ENCODE measurements at places on chromosomes 6 and 20.

DNA sequence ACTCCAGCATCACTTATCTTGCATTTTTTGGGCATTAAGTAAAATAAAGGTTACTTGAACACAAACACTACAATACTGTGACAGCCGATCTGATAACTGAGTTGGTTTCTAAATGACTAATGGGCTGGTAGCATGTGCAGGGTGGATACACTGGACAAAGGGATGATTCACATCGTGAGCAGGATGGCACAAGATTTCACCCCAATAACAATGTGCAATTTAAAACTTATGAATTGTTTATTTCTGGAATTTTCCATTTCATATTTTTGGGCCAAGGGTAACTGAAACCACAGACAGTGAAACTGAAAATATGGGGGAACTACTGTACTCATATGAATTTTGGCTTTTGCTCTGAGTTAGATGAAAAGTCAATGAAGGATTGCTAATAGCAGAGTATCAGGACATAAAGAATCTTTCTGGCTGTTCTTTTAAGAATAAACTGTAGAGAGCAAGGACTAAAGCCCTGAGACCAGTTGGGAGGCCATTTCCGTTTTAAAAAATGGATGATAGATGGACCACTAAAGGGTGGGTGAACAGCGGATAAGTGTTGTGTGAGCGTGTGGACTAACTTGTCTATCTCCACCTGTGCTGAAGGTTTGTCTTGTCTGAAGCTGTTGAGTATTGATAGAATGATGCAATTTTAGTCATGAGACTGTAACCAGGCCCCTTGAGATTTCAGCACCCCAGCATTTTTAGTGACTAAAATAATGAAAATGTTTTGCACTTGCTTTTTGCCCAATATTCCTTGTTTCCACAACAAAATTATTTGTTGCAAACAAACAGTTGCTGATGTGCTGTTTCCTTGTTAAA lies 8.2 kb downstream of the SPINT3 start:
- DNase-seq = no peak

- no peak for DNase-seq
Observed at GRCh38 chr6:14048837-14049236, 68.7 kb upstream of the CD83 start.

- DNase-seq = no peak
Observed at GRCh38 chr20:45053430-45054351, 47.2 kb downstream of the KCNS1 start.

GRCh38 chr6:35516712-35517111 lies 4.0 kb upstream of the TULP1 start:
- DNase-seq = no peak

- DNase-seq = no peak
Observed at GRCh38 chr6:11748591-11749210, 29.9 kb downstream of the ADTRP start.

- no peak for DNase-seq
Observed at GRCh38 chr6:18244251-18244650, 20.1 kb downstream of the DEK start.

DNA sequence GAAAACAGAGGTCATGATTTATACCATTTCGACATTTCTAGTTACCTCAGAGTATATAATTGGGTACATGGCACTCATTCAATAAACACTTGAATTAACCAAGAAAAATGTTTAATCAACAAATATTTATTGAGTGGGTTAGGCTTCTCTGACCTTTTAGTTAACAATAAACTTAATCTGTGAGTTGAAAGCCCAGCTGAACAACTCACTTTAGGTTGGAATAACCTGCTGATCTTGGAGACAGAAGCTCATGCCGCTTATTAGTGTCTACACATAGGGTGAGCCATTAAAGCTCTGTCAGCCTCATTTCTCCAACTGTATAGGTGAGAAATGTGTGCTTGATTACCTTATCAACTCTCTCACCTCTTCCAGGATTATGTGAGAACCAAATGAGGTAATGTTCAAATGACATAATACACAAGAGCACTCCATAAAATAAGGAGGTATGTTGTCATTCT lies 98.2 kb upstream of the DTNBP1 start:
- no peak for DNase-seq

GRCh38 chr6:119637768-119638167 lies 288.2 kb upstream of the MAN1A1 start:
- DNase-seq = no peak

DNA sequence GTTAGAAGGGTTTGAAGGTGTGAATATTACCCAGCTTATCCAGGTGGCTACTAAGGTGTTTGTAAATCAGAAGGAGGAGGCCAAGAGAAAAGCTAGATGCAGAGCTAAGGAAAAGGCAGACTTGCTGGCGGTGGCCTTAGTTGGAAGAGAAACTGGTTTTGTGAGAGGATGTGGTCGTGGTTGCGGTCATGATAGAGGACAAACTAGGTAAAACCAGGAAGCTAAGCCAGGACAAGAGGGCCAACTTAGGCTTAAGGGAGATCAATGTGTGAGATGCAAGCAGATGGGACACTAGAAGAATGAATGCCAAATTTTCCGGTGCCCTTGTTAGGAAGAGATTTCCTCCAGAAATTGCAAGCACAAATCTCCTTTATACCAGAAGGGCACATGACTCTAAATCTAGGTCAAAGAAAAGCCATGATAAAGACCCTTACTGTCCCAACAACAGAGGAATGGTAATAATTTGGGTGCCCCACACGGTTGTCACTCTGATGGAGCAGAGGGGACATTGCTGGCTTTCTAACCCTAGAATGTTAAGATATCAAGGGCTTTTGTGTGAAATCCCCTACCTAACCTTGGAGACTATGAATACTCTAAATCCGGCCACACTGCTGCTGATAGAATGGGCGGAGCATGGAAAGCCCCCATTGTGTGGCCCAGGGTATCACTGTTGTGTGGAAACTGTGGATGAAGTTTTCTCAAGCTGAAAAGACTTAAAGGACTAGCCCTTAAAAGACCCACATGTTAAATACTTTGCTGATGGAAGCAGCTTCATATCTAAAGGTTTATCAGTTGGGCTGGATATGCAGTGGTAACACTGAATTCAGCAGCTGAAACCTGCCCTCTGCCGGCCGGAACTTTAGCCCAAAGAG lies 7.8 kb downstream of the IL22RA2 start:
- no peak for DNase-seq

- no peak for DNase-seq
Observed at GRCh38 chr20:11895861-11896387, 21.8 kb upstream of the BTBD3 start.

GRCh38 chr20:12090920-12091319 lies 173.2 kb downstream of the BTBD3 start:
- DNase-seq = no peak

All from activated CD8-positive, alpha-beta memory T cell treated with anti-CD3 and anti-CD28 coated beads for 4 hours (primary cell).